Naive thymus-derived CD4-positive, alpha-beta T cell (primary cell): ENCODE measurements at places on chromosomes 2 and 18. TPM values are rescaled to one million over a fixed set of nuclear protein-coding genes. Genes with fewer than 3 reads are reported as not detected.

Gene UBR3
- 48.2 TPM for total RNA-seq

Gene BOLL
- not detected for total RNA-seq

Gene CCDC141
- 39.2 TPM for total RNA-seq

Gene YIPF4
- total RNA-seq = 30.5 and 43.3 TPM in 2 replicates

Gene RND3
- total RNA-seq = not detected

Gene MYO5B
- total RNA-seq = not detected

Gene EVX2
- total RNA-seq = not detected

Gene RASGRP3
- total RNA-seq = 1.4 TPM

Gene SKOR2
- not detected in 2 replicates for total RNA-seq

Gene BOK
- total RNA-seq = not detected

Gene SP5
- not detected for total RNA-seq

Gene BCL2
- total RNA-seq = 38.3 TPM

Gene CRACDL
- total RNA-seq = 0.64 TPM

GRCh38 chr2:64863097-64863820 lies 125.9 kb upstream of the SLC1A4 start:
- H3K36me3 ChIP-seq = no peaks in the 10 kb centered on the region
- H3K4me1 ChIP-seq = no peaks in the 10 kb centered on the region
- no peak for DNase-seq
- peaks cover 3% of the 10 kb centered on the region for H3K27me3 ChIP-seq
- no peak overlapping the region for H3K27ac ChIP-seq

GRCh38 chr2:17935242-17935885 lies 56.9 kb downstream of the KCNS3 start:
- no peaks in the 10 kb centered on the region for H3K27me3 ChIP-seq
- DNase-seq = no peak
- H3K36me3 ChIP-seq = no peaks in the 10 kb centered on the region
- no peaks in the 10 kb centered on the region for H3K4me1 ChIP-seq
- H3K4me3 ChIP-seq = no peak overlapping the region

- peaks cover 24% of the 10 kb centered on the region for H3K4me1 ChIP-seq
- H3K4me3 ChIP-seq = no peak overlapping the region
- no peaks in the 10 kb centered on the region for H3K27me3 ChIP-seq
- H3K36me3 ChIP-seq = no peaks in the 10 kb centered on the region
- no peak overlapping the region for H3K27ac ChIP-seq
These were observed 52.8 kb upstream of the SPP2 start for GRCh38 chr2:233997707-233998106.

DNA sequence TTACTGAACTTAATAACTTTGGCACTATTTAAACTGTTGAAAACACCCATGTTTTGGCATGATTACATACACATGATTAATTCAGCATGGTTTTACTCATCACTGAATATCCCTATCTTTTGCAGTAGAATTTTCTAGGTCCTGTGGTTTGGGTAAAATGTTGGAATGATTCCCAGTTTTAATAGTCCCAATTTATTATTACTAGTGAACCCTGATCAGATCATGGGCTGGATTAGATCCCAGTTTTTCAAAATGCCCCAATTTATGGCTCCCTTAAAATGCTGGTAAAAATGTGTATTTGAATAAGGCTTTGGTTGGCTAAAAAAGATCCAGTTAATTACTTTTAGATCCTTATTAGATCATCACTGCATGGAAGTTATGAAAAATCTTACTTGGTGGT lies 273.6 kb upstream of the NRP2 start:
- no peak overlapping the region for H3K4me3 ChIP-seq
- H3K27me3 ChIP-seq = no peaks in the 10 kb centered on the region
- H3K4me1 ChIP-seq = no peaks in the 10 kb centered on the region
- no peaks in the 10 kb centered on the region for H3K36me3 ChIP-seq

GRCh38 chr2:109066917-109067597 lies 61.9 kb upstream of the SH3RF3 start:
- peaks cover 10% of the 10 kb centered on the region for H3K4me1 ChIP-seq
- H3K36me3 ChIP-seq = no peaks in the 10 kb centered on the region
- no peak overlapping the region for H3K4me3 ChIP-seq
- H3K27me3 ChIP-seq = no peaks in the 10 kb centered on the region

- H3K4me1 ChIP-seq = peaks cover 6% of the 10 kb centered on the region
- no peak overlapping the region for H3K4me3 ChIP-seq
- H3K36me3 ChIP-seq = no peaks in the 10 kb centered on the region
- no peak overlapping the region for H3K27ac ChIP-seq
These were observed 60.1 kb downstream of the SPIRE1 start for GRCh38 chr18:12597760-12598159.

DNA sequence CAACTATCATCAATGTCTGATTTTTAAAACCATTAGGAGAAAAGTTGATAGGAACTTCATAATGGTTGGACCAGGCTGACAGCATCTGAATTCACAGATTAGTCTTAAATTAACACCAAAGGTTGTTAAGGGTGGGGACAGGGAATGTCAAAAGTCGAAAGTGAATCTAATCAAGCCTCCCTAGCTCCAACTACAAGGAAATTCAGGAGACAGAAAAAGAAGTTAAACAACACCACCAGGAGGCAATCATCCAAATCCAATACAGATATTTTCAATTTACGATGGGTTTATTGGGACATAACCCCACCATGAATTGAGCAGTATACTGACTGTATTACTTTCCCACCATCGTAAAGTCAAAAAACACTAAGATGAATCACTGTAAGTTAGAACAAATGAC lies 32.8 kb downstream of the ATF2 start:
- no peaks in the 10 kb centered on the region for H3K27me3 ChIP-seq
- H3K4me1 ChIP-seq = no peaks in the 10 kb centered on the region
- H3K4me3 ChIP-seq = no peak overlapping the region
- no peak for DNase-seq

DNA sequence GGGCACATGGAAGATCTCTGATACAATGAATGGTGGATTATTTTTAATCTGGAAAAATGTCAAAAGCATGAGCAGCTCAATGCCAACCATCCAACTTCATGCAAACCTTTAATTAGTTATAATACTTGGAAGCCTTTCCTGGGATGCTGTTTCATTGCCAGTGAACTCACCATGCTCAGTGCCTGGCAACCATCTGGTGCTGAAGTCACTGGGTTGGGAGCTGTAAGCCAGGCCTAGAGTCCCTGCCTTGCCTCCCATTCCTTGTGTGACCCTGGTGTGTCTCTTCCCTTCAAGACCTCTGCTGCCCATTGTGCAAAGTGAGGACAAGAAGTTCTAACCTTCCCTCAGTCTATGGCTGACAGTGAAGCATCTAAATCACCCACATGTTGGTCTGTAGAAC lies 458.7 kb downstream of the RNF144A start:
- no peaks in the 10 kb centered on the region for H3K27me3 ChIP-seq
- no peaks in the 10 kb centered on the region for H3K36me3 ChIP-seq
- no peak for DNase-seq
- no peaks in the 10 kb centered on the region for H3K4me1 ChIP-seq
- H3K4me3 ChIP-seq = no peak overlapping the region
- no peak overlapping the region for H3K27ac ChIP-seq

GRCh38 chr2:219408631-219409030 lies 9.5 kb upstream of the DES start:
- H3K27ac ChIP-seq = no peak overlapping the region
- H3K4me1 ChIP-seq = no peaks in the 10 kb centered on the region
- no peak overlapping the region for H3K4me3 ChIP-seq
- no peak for DNase-seq

GRCh38 chr2:95574506-95574905 lies 17.3 kb upstream of the TRIM43 start:
- H3K27me3 ChIP-seq = no peaks in the 10 kb centered on the region
- no peaks in the 10 kb centered on the region for H3K36me3 ChIP-seq
- H3K27ac ChIP-seq = no peak overlapping the region
- DNase-seq = no peak

GRCh38 chr18:49169037-49169521 lies 218.3 kb upstream of the SMAD7 start:
- no peaks in the 10 kb centered on the region for H3K27me3 ChIP-seq
- no peaks in the 10 kb centered on the region for H3K36me3 ChIP-seq
- H3K4me3 ChIP-seq = peak overlapping the region; percentile 31
- H3K27ac ChIP-seq = no peak overlapping the region

DNA sequence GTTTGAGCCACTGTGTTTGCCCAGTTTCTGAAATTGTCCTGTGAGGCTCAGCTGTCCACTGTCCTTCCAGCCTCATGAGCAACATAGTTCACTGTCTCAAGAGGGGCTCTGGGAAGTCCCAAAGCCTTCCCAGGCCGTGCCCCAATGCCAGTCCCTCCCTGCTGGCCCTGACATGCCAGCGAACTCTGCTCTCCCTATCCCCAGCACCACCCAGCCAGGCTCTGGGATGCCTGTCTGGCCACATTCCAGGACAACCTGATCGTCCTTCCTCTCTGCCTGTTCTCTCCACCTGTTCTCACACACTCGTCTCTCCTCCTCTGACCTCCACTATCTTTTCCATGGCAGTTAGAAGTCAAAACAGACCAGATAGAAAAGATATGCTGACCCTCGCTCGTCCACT lies 278.0 kb upstream of the ID2 start:
- no peak overlapping the region for H3K27ac ChIP-seq
- H3K27me3 ChIP-seq = no peaks in the 10 kb centered on the region
- H3K4me1 ChIP-seq = no peaks in the 10 kb centered on the region
- no peak overlapping the region for H3K4me3 ChIP-seq

- no peak overlapping the region for H3K27ac ChIP-seq
- H3K27me3 ChIP-seq = no peaks in the 10 kb centered on the region
- no peak overlapping the region for H3K4me3 ChIP-seq
- H3K4me1 ChIP-seq = no peaks in the 10 kb centered on the region
- DNase-seq = no peak
These were observed 6.9 kb downstream of the CDH20 start for GRCh38 chr18:61340148-61340547.

- no peak overlapping the region for H3K4me3 ChIP-seq
- H3K4me1 ChIP-seq = no peaks in the 10 kb centered on the region
- no peaks in the 10 kb centered on the region for H3K27me3 ChIP-seq
These were observed 36.6 kb downstream of the CEP68 start for GRCh38 chr2:65092791-65093190.

DNA sequence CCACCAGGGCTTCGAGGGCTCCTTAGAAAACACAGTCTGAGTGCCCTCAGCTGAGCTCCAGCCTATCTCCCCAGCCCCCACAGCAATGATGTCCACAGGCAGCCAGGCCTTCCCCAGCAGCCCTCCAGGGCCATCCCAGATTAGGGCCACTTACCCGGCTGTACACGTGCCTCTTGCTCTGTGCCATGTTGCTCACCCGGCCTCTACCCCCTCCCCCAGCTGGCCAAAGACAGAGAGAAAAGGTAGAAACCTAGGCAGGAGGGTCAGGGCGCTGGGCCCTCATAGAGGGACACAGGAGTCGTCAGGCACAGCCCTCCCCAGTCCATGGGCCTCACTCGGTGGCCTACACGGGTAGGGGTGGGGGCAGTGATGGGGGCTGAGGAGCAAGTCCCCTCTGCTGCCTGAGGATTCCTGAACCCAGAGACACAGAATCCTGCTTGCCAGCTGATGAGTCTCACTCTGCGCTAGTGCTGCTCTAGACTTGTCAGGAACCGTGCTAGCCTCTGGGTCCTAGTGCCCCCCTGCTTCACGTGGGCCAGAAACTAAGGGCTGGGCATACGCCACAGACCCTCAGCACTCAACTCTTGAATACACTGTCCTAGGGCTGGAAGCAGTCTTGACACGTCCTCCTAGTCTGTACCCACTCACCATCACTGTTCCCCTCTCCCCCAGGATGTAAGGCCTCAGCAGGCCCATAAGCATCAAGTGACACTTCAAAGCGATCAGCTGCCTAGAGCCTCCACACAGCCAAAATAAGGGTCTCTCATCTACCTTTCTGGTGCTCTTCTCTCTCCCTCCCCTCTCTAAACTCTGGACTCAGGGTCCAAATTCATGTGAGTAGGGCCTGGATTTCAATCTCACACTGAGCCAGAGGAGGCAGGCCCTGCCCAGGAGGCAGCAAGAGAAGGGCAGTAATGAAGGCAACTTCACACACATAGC lies at the start of gene DCTN1:
DCTN1 (minus strand) TSS at position 461 of the 939 bp plus-strand sequence; CDS start at position 187, 274 bp downstream.
- peaks cover 9% of the 10 kb centered on the region for H3K36me3 ChIP-seq
- H3K27ac ChIP-seq = peak within 1 kb of the TSS; percentile 32
- DNase-seq = peak; percentile 7

GRCh38 chr18:6605115-6605869 lies 124.2 kb upstream of the ARHGAP28 start:
- no peaks in the 10 kb centered on the region for H3K4me1 ChIP-seq
- H3K36me3 ChIP-seq = no peaks in the 10 kb centered on the region
- H3K27ac ChIP-seq = no peak overlapping the region

DNA sequence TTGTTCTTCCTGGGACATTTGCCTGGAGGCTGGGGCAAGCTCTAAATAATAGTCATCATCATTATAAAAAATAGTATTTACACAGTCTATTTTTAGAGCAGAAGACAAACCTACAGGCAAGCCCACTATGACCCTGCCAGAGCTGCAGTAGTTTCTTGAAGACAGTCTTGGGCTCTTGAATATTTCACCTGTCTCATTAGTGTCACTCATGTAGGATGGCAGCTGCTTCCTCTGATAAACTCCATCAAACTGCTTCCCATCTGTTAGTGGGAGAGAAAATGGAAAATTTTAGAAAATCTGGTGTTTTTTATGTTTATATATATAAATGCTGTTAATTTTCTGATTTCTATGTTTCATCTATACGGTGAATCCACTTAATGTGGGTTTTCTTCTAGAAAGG lies 8.5 kb upstream of the CYRIA start:
- no peak overlapping the region for H3K27ac ChIP-seq
- H3K4me3 ChIP-seq = no peak overlapping the region
- no peaks in the 10 kb centered on the region for H3K27me3 ChIP-seq

- no peaks in the 10 kb centered on the region for H3K36me3 ChIP-seq
- no peak for DNase-seq
- no peaks in the 10 kb centered on the region for H3K27me3 ChIP-seq
- no peak overlapping the region for H3K27ac ChIP-seq
- no peaks in the 10 kb centered on the region for H3K4me1 ChIP-seq
These were observed 313.5 kb upstream of the SLC39A10 start for GRCh38 chr2:195343540-195343939.

- no peaks in the 10 kb centered on the region for H3K27me3 ChIP-seq
- H3K4me3 ChIP-seq = no peak overlapping the region
- DNase-seq = no peak
- no peaks in the 10 kb centered on the region for H3K4me1 ChIP-seq
- H3K36me3 ChIP-seq = no peaks in the 10 kb centered on the region
These were observed 143.3 kb upstream of the TACR1 start for GRCh38 chr2:75342504-75343175.

GRCh38 chr2:84925336-84925723 lies 19.9 kb downstream of the TMSB10 start:
- DNase-seq = no peak
- H3K4me3 ChIP-seq = no peak overlapping the region
- no peaks in the 10 kb centered on the region for H3K27me3 ChIP-seq
- peaks cover 25% of the 10 kb centered on the region for H3K4me1 ChIP-seq
- H3K27ac ChIP-seq = peak overlapping the region; percentile 69
- H3K36me3 ChIP-seq = no peaks in the 10 kb centered on the region
